Occipital lobe (tissue), 3 donors: ENCODE measurements at places on chromosomes 4 and X. TPM values are rescaled to one million over a fixed set of nuclear protein-coding genes. Genes with fewer than 3 reads are reported as not detected.

The MMRN1 gene
- total RNA-seq, result 2.5 TPM

The LPAR4 gene
- 5.5 TPM for total RNA-seq

The CENPE gene
- total RNA-seq, result 5.0 TPM

The SYNPO2 gene
- 2.3 TPM for total RNA-seq

The KLHL4 gene
- total RNA-seq, result 50.1 TPM

The UGT2B10 gene
- not detected for total RNA-seq

The IRS4 gene
- total RNA-seq, result 1.4 TPM

DNA sequence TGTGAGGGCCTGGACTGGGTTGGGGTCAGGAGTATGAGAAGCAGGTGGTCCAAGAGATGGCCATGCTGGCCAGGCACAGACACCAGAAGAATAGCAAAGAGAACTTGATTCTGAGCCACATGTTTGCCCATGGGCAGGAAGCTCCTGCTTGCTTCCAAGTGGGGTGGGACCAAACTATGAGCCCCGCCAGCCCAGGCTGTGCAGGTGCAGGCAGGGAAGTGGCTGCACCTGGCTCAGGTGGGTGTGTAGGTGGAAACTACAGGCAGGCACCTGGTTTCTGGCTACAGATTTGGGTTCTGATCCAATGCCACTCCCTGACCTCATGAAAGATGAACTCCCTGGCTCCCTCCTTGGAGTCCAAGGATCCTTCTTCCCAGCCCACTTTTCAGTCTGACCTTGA is 207.9 kb upstream of the KLF3 start:
- DNase-seq, result no peak

DNA sequence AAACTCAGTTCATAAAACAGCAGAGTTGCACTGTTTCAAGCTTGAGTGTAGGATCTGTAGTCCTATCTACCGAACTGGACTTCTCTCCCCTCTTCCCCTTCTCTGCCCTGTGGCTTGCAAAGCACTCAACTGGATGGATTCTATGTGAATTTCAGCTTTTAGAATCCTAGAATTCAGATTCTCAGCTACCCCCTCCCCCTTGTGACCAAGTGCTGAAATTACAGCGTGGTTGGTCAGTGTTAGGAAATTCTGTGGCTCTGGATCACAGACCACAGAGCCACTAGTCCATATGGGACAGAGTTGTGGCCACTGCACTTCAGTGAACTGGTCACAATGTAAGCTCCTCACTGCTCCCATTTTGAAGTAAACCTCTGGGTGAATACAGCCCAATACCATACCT is 64.6 kb upstream of the TRPC5 start:
- no peak for DNase-seq

- DNase-seq, result no peak
Measured at GRCh38 chrX:29903360-29903759, 312.0 kb upstream of the MAGEB2 start.

- DNase-seq, result no peak
Measured at GRCh38 chr4:16717266-16717970, 181.0 kb downstream of the LDB2 start.

DNA sequence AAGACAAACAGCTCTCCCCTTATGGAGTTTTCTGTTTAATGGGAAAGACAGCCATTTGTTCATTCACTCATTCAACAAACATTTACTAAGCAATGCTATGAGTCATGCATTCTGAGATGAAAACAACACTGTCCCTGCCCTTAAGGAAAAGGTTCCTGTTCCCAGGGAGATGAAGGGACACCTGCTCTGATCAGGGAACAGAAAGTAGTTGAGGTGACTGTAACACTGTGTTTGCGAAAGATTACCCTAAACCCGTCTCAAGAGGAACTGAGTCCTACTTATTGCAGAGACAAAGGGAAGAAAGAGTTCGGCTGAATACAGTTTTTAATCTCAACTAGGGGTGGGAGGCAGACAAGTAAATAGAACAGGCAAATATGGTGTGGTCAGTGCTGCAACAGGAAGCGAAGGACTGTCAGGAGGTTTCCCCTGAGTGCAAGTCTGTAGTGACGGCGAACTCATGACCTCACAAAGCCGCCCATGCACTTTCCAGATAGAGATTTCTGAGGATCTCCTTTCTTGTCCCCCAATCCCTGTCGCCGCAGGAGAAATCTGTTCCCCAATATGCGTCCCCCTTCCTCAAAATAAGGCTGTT is 712 bp downstream of the STX18 start:
- no peak for DNase-seq

GRCh38 chr4:182188622-182189021 is 54.6 kb upstream of the TENM3 start:
- no peak for DNase-seq

DNA sequence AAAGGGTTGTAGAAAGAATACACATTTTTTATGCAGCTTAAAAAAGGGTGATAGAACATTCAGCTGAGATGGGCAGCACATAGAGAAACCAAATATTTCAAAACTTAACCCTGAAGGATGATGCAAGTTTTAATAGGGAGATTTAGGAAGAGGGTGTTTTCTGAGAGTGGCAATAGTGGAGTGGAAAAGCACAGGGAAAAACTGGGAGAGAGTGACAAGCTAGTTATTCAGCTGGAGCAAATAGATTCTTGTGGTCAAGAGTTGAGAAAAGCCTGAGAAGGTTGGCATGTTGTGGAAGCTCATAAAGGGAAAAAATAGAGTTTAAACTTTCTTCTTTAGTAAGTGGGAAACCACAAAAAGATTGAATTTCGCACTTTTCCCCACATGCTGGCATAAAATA is 359.6 kb upstream of the PITX2 start:
- no peak for DNase-seq

GRCh38 chrX:57667010-57667409 is 13.1 kb downstream of the NLRP2B start:
- DNase-seq, result no peak
